Thoracic aorta (tissue), 2 donors: ENCODE measurements at places on chromosomes 3 and 15. TPM values are rescaled to one million over a fixed set of nuclear protein-coding genes. Genes with fewer than 3 reads are reported as not detected.

- no peak for DNase-seq
Measured at GRCh38 chr3:54426381-54426780, 304.0 kb downstream of the CACNA2D3 start.

GRCh38 chr3:67311440-67311839 lies 313.3 kb downstream of the KBTBD8 start:
- no peak for DNase-seq

The ANKUB1 gene
- 0.81 TPM for total RNA-seq

- no peak for DNase-seq
Measured at GRCh38 chr15:49860101-49860500, 239.3 kb downstream of the DTWD1 start.

The FETUB gene
- not detected for total RNA-seq

GRCh38 chr3:183188895-183189462 lies 26.4 kb upstream of the LAMP3 start:
- no peak for DNase-seq

The B3GALNT1 gene
- 13.8 TPM for total RNA-seq

GRCh38 chr3:143652118-143652517 lies 196.2 kb downstream of the SLC9A9 start:
- DNase-seq, result no peak

DNA sequence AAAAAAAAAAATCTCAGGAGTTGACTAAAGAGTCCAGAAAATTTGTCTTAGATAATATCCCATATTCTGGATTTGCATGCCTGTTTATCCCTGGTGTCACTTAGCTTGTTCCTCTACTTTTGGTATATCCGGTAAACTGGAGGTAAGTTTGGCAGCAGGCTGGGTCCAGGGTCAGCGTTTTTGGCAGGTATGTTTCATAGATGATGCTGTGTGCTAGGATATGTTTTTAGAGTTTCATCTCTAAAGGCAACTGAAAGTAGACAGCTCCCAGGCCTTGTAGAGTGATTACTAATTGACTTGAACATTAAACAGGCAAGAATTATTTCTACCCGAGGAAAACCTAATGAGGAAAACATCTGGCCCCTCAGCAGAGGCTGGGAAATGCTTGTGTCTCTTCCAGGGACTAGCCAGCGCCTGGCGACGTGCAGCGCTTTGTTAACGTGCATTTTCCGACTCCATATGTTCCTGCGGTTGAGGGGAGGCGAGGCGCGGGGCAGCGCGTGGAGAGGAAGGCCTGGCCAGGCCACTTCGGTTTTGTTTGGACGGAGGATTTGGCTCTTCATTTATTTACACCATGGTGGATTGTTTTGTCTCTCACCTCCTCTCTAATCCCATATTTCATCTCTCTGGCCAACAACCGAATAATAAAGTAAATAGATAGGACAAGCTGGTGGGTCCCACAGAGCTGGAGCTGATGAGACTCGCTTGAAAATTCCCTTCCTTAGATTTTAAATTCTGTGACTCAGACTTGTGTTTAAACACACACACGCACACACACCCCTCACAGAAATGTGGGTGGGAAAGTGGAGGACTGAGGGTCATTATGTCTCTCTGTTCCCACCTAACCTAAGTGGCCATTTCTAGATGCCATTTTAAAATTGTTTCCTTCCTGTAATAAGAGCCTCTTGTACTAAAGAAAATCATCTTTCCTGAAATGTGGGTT lies 65.3 kb downstream of the ASB7 start:
- no peak for DNase-seq

- no peak for DNase-seq
Measured at GRCh38 chr3:63228677-63229076, 49.4 kb upstream of the SYNPR start.

- no peak for DNase-seq
Measured at GRCh38 chr3:108486941-108487340, 23.5 kb downstream of the MYH15 start.

The FHIT gene
- total RNA-seq, result 2.0 TPM

GRCh38 chr3:98109807-98110549 lies 20.5 kb upstream of the OR5H1 start:
- DNase-seq, result no peak

- DNase-seq, result no peak
Measured at GRCh38 chr15:63495343-63495742, 9.1 kb upstream of the USP3 start.

The CD200R1 gene
- 2.6 TPM for total RNA-seq

DNA sequence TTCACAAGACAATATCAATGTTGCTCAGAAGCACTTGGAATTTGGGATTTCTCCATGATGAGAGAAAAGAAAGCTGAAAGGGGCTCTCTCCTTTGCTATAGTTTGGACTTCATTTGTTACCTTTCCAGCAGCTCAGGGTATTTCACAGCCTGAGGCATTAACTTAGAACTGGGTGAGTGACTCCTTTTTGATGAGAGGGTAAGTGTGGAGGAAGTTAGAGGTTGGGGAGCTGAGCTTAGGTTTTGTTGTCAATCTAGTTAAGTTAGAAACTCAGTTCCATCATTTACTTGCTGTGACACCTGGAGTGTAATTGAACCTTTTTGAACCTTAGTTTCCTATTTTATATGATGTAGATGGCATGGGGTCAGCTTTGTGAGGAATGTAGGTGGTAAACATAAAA lies 359.1 kb downstream of the PDCD6IP start:
- DNase-seq, result no peak

The CFAP100 gene
- total RNA-seq, result not detected

DNA sequence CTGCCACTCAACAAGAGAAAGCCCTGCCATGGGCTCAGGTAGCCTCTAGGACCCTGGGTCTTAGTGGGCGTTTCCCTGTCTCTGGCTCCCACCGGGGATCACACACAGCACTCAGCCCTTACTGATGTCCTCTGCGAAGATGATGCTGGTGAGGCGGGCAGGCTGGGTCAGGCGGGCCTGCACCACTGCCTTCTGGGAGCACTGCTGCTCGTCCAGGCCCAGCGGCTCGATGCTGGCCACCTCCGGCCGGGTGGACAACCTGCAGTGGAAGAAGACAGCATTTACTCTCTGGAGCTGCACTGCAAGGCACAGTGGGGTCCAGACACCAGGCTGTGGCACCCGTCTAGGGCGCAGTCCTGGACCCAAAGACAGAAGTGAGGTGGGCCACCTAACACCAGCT lies 20.5 kb downstream of the NUP210 start:
- DNase-seq, result no peak

The CD200 gene
- 22.5 TPM for total RNA-seq

- DNase-seq, result no peak
Measured at GRCh38 chr3:177385186-177385585, 187.9 kb upstream of the TBL1XR1 start.

GRCh38 chr15:26868029-26868685 lies 1.3 kb downstream of the GABRA5 start:
- no peak for DNase-seq

DNA sequence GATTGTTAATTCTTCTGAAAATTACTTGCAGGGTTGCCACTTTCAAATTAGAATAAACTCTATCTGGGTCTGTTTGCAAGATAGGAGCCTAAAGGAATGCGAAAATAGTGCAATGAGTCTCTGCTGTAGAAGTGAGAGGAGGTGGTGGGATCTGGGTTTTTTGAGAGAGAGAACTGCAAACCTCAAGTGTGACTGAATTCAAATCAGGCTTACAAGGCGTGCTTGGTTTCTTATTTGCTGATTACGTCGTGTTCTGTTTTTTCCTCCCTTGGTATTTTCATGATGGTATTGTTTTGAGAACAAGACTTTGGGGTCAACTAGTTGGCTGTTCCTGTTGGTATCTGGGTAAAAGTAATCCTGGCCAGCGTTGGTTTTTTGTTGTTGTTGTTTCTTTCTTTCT lies 490.9 kb upstream of the CFAP20DC start:
- DNase-seq, result no peak

GRCh38 chr15:44661576-44661975 lies 1.9 kb downstream of the SPG11 start:
- no peak for DNase-seq
